ENCODE measurements at places on chromosomes 13 and 19.

- no peak for DNase-seq
Measured at GRCh38 chr19:23394511-23394910, 760 bp downstream of the ZNF91 start.

GRCh38 chr13:61486496-61486895 lies 70.8 kb upstream of the PCDH20 start:
- DNase-seq, result no peak

- DNase-seq, result no peak
Measured at GRCh38 chr13:34076943-34077703, 259.2 kb downstream of the RFC3 start.

GRCh38 chr13:50370303-50370950 lies 355.2 kb downstream of the KCNRG start:
- no peak for DNase-seq

DNA sequence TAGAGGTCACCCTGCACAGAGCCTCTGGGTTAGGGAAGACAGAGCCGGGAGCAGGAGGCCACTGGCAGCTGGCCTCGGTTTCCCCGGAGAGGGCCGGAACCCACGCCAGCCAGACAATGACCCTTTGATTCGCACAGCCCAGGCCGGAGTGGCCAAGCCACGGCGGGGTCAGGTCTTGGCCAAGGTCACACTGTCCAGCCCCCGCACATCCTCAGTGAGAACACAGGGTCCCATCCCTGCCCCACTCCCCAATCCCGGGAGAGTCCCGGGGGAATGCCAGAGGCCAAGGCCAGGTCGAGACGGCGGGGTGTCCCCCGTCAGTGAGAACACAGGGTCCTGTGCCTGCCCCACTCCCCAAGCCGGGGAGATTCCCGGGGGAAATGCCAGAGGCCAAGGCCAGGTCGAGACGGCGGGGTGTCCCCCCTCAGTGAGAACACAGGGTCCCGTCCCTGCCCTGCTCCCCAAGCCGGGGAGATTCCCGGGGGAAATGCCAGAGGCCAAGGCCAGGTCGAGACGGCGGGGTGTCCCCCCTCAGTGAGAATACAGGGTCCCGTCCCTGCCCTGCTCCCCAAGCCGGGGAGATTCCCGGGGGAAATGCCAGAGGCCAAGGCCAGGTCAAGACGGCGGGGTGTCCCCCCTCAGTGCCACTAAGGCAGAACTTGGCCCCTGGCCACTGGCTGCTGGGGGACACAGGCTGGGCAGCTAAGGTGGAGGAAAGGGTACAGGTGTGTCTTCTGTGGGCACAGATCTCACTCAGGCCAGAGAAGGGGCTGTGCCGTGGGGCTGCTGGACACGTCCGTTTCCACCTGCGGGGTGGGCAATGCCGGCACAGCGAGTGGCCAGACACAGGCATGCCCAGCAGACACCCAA lies 1.7 kb upstream of the FSTL3 start:
- no peak for DNase-seq

- peak; percentile 60 for DNase-seq
Measured at GRCh38 chr19:35868172-35868822, at the start of gene APLP1. TSS of gene APLP1 (plus strand) at chr19:35868574. CDS start at chr19:35868637, 63 bp downstream.

GRCh38 chr13:51966186-51966585 lies 45.1 kb downstream of the ATP7B start:
- DNase-seq, result no peak

GRCh38 chr19:34579281-34580054 lies 97.5 kb downstream of the SCGB2B2 start:
- no peak for DNase-seq

GRCh38 chr13:23987331-23987894 lies 90.1 kb upstream of the C1QTNF9B start:
- DNase-seq, result no peak

GRCh38 chr13:20669162-20669561 lies 34.3 kb upstream of the IL17D start:
- DNase-seq, result no peak

- no peak for DNase-seq
Measured at GRCh38 chr13:114012921-114013320, 39.0 kb upstream of the C13orf46 start.

DNA sequence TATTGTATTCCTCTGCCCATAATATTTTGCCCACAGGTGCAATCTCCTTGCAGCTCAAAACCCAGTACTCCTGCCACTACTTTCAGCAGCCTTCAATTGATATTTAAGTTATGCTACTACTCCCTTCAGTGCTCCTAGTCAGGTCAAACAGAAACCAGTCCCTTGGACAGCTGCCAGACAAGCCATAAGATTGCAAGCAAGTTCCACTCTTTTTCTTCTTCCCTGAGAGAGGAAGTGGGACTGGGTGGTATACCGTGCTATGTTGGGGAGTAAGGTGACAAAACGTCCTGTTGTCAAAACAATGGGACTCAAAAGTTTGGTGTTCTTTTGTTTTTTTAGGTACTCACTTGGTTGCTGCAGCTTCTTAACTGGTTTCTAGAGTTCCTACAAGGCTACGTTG lies 63.1 kb upstream of the FRY start:
- DNase-seq, result no peak

DNA sequence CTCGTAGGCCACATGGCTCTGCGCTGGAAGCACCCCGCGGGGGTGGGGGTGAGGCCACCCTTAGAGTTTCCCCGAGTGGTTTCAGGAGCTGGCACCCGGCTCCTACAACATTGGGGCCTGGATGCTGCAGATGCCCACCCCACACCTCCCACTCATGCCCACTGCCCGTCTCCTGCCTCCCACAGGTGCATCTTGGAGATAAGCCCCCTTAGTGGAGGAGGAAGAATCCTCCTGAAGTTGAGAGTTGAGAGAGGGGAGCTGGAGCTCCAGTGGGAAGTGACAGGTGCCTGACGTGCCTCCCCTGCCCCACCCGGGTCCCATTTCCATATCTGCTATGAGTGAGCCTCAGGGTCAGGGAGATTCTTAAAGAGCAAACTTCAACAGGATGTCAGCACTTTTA lies 341.3 kb downstream of the TEX29 start:
- no peak for DNase-seq

GRCh38 chr13:41944229-41944628 lies 16.7 kb downstream of the VWA8 start:
- DNase-seq, result no peak

DNA sequence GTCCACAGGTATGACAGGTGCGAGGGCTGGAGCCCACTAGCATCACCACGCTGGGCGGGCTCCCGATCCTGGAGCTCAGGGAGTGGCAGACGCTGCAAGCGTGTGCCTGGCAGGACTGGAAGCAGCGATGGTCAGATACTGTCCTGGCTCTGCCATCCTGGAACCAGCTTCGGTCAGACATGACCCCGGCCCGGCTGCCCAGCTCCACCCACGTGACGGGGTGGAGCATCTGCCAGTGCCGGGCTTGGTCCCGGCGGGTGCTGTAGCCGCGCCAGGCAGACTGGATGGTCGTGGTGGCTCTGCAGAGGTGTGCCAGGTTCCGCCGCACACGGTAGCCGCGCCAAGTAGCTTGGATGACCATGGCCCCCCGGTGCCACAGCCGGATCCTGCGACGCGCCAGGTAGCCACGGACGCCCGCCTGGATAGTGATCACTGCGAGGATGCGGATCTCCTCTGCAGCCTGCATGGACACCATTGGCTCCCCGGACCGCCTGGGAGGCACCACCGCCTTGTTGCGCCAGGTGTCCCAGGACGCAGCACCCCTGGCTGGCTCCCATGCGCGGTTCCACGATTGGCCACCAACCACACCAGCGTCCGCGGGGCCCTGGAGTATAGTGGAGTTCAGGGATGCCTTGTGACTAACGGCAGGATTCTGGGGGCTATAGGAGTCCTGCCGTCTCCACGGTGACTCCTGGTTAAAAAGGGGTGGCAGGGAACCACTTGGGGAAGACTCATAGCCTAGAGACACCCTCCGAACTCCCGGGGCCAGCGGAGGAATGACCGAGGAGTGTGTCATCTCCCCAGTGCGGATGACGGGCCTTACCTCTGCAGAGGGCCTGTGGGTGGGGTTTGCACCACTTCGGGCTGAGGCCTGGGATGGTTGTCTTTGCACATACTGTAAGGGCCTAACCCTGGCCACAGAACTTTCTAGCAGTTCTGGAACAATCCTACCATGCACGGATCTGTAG lies 16.5 kb downstream of the IQCN start:
- DNase-seq, result no peak

DNA sequence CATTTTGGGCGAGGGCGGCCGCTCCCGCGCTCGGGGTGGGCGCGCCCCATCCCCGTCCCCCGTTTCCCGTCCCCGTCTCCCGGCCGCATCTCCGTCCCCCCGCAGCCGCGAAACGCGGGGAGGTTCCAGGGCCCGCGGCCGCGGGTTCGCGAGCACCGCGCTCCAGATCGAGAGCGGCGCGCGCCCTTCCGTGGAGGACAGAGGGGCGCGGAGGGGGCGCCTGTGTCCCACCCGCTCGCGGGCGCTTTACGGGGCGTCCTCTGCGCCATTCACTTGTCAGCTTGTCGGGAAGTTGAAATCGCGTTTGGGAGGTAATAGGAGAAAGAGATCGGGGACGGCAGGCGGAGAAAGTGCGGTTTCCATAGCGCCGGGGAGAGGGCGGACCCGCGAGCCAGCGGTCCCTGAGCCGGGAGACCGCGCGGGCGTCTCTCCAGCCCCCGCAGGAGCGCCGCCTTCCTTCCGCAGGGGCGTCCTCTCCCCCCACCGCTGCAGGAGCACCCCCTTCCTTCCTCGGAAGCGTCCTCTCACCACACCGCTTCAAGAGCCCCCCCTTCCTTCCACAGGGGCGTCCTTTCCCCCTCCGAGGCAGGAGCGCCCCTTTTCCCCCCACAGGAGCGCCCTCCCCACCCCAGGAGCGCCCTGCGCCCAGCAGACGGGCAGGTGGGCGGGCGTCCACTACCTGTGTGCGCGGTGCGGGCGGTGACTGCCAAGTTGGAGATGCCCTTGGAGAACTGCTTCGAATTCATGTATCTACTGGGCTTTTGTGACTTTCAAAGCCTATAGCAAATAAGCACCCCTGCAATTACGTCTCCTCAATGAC lies 962 bp upstream of the IRS2 start:
- DNase-seq, result no peak

GRCh38 chr19:54279406-54279962 lies 1.4 kb downstream of the LILRB2 start:
- no peak for DNase-seq

- DNase-seq, result peak; percentile 84
Measured at GRCh38 chr19:37594304-37594981, at the start of the genes ZNF540 and ZNF571. TSS of gene ZNF540 (plus strand) at chr19:37594876. CDS start at chr19:37598448, 3,572 bp downstream. TSS of gene ZNF571 (minus strand) at chr19:37594792. CDS start at chr19:37586676, 8,116 bp downstream.

DNA sequence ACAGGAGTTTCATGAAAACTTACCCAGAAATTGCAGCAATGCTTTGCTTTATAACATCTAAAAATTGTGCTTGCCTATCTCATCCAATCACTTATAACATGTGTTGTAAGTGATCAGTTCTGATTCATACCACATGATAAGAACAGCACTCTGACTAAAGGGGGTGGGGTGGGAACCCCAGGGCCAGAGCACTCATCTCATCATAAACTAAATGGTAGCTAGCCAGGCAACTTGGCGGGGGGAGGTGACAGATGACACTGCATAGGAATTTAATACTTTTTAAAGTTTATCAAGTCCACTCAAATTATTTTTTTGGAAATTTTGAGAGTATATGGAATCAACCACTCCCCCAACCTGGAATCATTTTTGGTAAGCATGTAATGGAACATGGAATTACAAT lies 42.1 kb downstream of the FOXO1 start:
- peak; percentile 23 for DNase-seq

- DNase-seq, result no peak
Measured at GRCh38 chr13:89034015-89034414, 1362.8 kb downstream of the SLITRK5 start.

GRCh38 chr19:42250666-42251531 lies 4.0 kb downstream of the ERF start:
- no peak for DNase-seq

- no peak for DNase-seq
Measured at GRCh38 chr13:103878891-103879605, 812.8 kb upstream of the SLC10A2 start.

GRCh38 chr13:43963726-43964125 lies 84.0 kb downstream of the LACC1 start:
- no peak for DNase-seq

DNA sequence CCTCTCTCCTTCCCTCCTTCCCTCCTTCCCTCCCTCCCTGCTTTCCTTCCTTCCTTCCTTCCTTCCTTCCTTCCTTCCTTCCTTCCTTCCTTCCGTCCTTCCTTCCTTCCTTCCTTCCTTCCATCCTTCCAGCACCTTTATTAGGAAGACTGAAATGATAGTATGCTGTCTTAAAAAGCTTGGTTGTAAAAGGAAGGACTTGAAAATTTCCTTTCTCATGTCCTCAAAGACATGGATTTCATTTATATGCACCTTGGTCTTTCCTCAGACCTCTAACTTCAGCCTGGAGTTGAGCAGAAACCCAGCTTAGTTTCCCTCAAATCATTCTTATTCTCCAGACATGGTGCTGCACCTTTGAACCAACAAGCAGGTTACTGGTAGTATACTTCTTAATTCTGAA lies 141.7 kb downstream of the GPC6 start:
- no peak for DNase-seq

GRCh38 chr19:10191347-10191746 lies 3.4 kb downstream of the DNMT1 start:
- DNase-seq, result no peak

GRCh38 chr19:11931513-11931912 lies 6.6 kb downstream of the ZNF700 start:
- DNase-seq, result no peak

DNA sequence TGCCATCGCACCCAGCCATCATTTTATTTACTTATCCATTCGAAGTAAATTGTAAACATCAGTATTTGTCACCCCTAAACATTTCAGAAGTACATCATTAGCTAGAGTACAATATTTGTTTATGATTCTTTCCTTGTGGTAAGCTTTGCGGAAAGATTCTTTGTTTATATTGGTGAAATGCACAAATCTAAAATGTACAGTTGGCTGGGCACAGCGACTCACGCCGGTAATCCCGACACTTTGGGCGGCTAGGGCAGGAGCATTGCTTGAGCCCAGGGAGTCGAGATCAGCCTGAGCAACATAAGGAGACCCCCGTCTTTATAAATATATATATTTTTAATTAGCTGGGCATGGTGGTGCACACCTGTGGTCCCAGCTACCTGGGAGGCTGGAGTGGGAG lies 10.1 kb downstream of the LGALS7B start:
- no peak for DNase-seq

DNA sequence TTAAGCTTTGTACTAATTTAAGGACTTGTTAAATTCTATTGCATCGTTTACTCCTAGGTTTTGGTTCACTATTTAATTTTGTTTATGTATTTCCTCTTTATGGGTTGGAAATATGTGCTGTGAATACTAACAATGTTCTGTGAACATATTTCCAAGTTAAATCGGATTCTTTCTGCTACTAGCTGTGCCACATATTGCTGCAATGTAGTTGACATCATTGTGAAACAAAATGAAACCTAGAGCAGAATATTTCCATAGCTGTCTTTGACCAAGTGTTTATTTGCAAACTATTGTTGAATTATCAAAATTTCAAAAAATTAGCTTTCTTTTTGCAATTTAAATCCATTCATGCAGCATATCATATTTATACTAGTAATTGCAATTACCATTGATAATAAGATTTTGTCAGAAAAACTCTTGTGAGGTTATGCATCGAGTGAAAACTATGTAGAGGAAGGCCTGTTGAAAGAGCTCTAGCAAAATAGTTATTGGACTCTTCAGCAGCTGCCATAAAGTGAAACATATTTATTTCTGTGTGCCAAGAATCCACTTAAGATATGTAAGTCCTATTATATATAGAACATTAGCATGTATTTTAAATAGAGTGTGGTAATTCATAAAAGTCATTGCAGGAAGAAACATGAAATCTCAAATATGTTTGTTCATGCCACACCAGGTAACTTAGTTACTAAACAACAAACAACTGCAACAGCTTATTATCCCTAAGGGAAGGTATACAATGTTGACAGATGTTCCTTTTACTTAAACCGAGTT lies 575.1 kb downstream of the SLITRK6 start:
- no peak for DNase-seq
